ENCODE measurements at places on chromosomes 7 and 10.

GRCh38 chr10:111089293-111089692 lies 12.5 kb downstream of the ADRA2A start:
- DNase-seq, result no peak

DNA sequence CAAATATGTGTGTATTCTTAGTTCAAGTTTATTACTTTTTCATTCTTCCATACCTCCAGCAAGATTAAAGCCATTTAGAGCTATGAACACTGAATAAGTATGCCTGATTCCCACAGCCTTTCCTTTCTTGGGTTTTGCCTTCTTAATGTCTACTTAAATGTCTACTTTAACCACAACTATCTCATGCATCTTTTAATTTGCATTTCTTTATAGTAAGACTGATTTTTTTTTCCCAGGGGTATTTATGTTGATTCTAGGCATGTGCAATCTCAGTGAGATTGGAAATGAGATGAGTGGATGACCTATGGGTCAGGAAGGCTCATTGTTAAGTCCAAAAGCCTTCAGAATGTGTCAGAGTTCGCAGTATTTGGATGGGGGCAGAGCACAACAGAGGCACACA lies 3.6 kb downstream of the PCBD1 start:
- no peak for DNase-seq

- no peak for DNase-seq
These were observed 110.7 kb downstream of the PLCE1 start for GRCh38 chr10:94104316-94105000.

GRCh38 chr7:100607111-100607510 lies 4.9 kb downstream of the PCOLCE start:
- DNase-seq, result no peak

DNA sequence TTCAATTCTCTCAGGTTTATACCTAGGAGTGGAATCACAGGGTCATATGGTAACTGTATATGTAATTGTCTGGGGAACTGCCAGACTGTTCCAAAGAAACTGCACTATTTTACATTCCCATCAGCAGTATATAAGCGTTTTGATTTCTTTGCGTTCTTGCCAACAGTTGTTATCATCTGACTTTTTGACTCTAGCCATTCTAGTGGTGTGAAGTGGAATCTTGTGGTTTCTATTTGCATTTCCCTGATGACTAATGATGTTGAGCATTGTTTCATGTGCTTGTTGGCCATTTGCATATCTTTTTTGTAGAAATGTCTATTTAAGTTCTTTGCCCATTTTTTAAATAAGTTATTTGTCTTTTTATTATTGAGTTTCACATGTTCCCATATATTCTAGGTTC lies 44.3 kb upstream of the ZC3HAV1 start:
- no peak for DNase-seq

Data from NCI-H460 (cell line).